NCI-H2081 treated with DMSO at 0.1 percent for 48 hours (cell line): ENCODE measurements at places on chromosomes 7 and 10.

- no peak for DNase-seq
Measured at GRCh38 chr10:92799568-92799967, 48.8 kb upstream of the EXOC6 start.

DNA sequence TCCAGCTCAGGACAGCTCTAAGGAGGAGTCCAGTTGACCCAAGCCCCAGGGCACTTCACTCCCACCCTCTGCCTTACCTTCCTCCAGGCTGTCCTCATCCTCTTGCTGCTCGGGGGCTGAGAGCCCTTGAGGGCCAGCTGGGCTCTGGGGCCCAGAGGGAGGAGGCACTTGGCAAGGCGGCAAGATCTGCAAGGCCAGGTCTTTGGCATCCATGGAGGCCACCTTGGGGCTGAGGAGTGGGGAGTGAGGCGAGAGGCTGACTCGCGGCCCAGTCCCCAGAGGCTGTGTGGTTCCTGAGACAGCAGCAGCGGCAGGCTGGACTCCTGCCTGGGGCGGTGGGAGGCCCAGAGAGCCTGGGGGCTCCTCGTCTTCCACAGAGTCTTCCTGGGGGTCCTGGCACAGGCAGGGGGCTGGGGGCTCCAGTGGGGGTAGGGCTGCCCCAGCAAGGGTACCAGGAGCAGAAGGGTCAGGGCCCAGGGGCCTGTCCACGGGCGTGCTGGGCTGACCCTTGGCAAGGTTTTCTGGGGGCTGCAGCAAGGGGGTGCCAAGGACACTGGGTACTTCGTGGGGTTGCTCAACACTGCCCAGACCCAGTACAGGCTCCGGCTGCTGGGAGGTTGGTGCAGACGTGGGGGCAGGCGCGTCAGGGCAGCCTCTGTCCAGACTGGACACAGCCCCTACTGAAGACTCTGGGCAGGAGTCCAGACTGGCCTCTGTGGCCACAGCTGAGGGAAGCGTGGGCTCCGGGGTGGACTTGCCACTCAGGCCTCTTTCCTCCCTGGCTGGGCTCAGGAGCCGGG lies 6.5 kb downstream of the NACAD start:
- DNase-seq, result no peak

DNA sequence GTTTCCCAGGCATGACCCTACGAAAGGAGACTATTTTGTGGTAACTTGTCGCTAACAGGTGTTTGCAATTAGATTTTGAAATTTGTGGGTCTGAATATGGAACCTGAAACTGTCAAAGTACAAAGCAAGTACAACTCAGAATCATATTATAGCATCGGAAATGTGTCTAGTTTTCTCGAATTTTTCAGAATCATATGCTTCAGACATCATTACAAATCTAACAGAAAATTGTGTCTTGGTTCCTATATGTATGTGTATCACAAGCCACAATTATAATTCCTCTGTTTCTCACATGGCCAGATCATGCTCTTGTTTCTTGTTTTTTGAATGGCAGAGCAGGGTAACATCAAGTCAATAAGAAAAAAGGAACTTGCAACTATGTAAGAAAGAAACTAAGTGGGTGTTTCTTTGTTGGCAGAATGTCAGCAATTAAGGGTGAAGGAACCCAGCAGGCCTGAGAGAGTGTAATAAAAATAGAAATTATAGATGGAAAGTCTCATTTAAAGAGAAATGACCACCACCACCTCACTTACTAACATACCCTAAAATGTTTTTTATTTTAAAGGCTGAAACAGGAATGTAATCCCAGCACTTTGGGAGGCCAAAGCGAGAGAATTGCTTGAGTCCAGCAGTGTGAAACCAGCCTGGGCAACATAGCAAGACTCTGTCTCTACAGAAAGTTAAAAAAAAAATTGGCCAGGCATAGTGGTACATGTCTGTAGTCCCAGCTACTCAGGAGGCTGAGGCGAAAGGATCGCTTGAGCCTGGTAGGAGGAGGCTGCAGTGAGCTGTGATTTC lies 51.3 kb downstream of the PRTFDC1 start:
- no peak for DNase-seq

GRCh38 chr10:6173203-6173602 lies 29.5 kb upstream of the PFKFB3 start:
- DNase-seq, result no peak

- DNase-seq, result no peak
Measured at GRCh38 chr7:23184709-23185359, 3.0 kb downstream of the NUP42 start.

- DNase-seq, result no peak
Measured at GRCh38 chr7:158698657-158699195, 5.9 kb downstream of the NCAPG2 start.

DNA sequence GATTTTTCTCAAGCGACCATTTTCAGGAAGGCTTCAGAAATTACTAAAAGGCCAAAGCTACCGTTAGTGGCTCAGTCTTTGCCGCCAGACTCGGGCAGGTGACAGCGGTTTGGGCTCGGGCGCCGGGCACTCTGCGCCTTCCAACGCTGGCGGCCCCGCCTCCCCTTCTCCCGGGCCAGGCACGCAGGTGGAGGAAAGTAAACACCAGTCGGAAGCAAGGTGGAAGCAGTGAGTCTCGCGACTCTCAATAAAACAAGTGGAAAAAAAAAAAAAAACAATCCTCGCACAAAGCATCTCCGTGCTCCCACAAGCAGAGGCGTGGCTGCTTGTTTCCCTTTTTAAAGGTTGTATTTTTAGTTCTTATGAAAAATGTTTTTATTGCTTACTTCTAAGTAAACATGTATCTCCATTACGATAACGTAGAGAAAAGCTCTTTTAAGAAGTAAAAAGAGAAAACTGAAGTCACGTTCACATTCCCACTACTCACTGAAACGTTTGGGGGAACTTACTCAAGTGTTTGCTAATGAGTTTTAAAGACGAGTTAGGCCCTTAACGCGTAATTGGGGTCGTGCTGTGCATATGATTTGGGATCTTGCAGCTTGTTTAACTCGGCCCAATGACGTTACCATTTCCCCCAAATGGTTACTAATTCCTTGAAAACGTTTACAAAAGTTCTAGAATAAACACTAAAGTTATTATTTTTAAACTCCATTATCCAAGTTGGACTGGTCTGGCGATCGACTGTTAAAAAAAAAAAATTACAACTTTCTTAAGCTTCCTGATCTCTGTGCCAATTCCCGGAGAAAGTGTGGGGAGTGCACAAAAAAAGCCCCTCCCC lies 864 bp downstream of the CDCA7L start:
- DNase-seq, result no peak

DNA sequence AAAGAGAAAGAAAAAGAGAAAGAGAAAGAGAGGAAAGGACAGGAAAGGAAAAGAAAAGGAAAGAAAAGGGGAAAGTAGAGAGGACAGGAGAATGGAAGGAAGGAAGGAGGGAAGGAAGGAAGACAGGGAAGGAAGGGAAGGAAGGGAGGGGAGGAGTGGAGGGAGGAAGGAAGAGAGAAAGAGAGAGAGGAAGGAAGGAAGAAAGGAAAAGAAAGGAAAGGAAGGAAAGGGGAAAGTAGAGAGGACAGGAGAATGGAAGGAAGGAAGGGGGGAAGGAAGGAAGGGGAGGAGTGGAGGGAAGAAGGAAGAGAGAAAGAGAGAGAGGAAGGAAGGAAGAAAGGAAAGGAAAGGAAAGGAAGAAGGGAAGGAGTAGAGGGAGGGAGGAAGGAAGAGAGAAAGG lies 96.4 kb upstream of the APBB1IP start:
- DNase-seq, result no peak

DNA sequence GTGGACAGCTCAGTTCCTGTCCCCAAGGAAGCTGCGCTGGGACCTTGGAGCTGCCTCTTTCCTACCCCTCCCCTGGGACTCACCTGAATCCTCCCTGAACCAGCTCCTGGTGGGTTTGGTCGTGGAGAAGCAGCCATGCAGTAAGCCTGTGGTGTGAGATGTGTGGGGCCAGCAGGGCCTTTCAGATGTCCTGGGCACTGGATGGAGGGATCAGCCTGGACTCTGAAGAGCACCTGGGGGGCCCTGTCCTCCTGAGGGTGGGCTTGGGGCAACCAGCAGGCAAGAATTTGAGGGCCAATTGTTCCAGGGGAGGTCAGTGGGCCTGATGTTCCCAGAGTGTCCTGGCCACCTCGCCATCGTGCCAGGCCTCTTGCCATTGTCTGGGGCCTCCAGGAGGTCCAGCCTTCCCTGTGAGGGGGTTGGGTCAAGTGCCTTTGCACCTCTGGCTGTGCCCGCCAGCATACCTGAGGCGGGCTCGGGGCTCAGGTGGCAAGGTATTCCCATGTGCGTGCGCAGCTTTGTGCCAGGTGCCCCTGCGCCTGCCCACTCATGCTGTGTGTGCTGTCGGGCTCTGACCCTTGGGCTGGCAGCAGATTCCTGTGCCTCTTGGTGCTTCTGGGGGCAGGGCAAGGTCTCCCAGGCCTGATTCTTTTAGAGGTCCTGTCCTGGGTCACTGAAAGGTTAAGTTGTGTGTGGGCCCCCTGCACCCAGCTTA lies 7.3 kb downstream of the TRIM8 start:
- DNase-seq, result no peak

GRCh38 chr10:57917019-57917418 lies 350.7 kb downstream of the IPMK start:
- DNase-seq, result no peak

DNA sequence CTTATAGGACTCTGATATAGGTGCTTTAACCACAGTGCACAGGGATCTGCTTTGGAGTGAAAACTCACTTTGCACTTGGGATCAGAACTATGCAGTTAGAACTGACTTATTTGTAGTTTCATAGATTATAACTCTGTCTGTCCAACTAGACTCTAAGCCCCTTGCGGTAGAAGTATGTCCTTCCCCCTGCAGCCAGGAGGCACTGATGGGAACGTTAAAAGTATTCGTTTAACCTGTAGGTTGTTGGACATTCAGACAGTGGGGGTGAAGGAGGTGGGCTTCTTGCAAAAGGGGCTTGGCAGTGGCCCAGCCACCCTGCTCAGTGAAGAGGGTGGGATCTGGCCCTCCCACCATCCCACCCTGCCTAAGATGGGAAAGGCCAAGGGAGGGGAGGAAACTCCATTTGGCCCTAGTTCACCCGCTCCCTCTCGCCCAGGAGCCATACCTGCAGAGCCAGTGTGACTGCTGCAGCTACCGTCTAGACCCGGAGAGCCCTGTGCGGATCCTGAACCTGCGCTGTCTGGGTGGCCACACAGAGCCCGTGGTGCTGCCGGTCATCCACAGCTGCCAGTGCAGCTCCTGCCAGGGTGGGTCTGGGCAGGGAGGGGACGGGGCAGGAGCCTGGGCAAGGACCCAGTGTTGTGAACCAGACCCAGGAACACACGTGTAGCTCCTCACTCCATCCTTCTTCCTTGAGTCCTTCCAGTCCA lies 5.7 kb upstream of the ZNF862 start:
- no peak for DNase-seq

DNA sequence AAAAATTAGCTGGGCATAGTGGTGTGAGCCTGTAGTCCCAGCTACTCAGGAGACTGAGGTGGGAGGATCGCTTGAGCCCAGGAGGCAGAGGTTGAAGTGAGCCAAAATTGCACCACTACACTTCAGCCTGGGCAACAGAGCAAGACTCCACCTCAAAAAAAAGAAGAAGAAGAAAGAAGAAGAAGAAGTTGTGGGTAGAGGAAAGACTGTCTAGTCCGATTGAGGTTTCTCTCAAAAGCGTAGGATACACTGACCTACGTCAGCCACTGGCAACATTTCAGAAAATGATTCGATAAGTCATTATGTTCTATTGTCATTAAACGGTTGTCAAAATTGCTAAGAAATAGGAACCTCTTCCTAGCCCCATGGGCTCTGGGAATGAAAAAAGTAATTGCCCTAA lies 22.3 kb upstream of the RHBDD2 start:
- DNase-seq, result no peak

DNA sequence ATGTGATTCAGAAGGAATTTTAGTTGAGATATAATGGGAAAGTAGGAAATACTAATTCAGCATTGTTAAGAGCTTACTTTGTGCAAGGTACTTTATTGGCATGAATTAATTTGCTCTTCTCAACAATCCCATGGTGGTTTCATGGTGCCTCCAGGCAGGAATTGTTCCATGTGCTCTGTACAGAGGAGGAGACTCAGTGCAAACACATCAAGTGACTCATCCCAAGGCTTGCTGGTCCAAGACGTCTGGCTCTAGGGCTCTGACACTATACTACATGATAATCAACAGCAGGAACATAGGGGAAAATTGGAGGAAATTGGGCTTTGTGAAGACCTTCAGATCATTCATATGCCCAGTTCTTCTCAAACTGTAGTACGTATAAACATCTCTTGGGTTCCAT lies 66.5 kb upstream of the PRKG1 start:
- DNase-seq, result no peak

- DNase-seq, result no peak
Measured at GRCh38 chr7:137289101-137289500, 54.4 kb downstream of the PTN start.

DNA sequence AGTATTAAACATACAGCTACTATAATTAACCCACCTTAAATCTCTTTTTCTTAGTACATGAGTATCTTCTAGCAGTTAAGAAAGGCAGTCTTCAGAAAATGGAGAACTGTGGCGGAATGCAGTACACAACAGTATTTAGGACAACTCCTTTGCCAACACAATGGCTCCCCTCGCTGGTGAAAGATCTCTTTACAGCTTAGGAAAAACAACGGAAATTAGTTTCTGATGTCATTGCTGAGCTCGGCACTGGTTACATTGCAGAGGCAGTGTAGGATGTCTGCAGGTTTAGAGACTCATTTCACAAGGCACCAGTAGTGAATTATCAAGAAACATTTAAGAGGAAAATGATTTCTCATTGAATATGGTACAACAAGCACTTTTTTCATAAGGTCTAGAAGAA lies 43.4 kb downstream of the GLRX3 start:
- no peak for DNase-seq

GRCh38 chr10:87579563-87579962 lies 74.9 kb downstream of the MINPP1 start:
- no peak for DNase-seq

DNA sequence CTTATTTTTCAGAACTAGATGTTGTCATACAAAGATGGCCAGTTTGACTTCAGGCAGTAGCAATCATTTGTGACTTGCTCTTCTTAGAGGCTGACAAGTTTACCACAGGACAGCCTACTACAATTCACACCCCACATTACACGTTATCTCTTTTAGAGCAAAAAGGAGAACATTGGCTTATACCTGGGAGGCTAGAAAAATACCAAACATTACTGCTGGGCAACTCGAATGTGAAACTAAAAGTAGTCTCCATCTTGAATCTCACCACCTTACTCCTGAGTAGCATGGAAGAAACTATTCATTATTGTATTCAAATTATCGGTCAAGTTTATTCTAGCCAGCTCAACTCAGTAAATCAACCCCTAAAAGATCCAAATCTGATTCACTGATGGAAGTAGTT lies 90.7 kb upstream of the TMEM26 start:
- DNase-seq, result no peak

DNA sequence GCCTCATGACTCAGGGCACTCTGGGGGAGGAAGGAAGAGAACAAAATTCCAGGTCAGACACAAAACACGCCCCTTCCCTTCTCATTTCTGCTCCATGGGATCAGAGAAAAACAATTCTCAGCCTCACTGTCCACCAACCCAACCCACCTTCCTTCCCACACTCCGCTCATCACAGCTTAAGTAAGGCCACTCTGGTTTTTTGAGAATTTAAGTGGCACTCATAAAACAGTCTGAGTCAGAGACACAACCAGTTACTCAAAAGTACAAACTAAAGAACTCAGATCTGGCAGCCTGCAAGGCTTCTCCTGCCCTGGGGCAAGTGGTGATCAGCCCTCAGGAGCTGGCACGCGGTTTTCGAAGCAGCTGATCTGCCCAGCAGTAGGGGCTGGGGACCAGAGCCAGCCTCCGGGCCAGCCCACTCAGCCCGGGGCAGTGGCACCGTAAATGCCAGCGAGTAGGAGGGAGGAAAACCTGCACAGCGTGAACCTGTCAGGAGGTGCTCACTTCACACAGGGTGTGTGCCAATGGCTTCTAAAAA lies 39.1 kb upstream of the ABLIM1 start:
- no peak for DNase-seq

GRCh38 chr10:71989661-71990454 lies 25.7 kb downstream of the CHST3 start:
- no peak for DNase-seq
